ENCODE measurements at places on chromosomes 12 and 14.

- DNase-seq: no peak
Observed at GRCh38 chr12:132686825-132687210, 324 bp downstream of the POLE start.

DNA sequence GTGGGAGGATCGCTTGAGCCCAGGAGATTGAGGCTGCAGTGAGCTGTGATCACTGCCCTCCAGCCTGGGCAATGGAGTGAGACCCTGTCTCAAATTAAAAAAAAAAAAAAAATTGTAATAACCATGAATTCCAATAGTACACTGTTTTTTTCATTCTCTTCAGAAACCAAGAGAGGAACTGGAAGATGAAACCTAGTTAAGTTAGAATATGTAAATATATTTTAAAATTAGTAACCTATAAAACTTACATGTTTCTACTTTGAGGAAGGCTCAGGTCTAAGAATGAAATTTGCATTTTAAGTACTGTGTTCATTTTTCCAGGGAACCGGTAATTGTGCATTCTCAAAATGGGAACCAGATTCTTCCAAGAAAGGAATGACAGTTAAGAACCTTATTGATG is 18.8 kb downstream of the KNTC1 start:
- DNase-seq: no peak

DNA sequence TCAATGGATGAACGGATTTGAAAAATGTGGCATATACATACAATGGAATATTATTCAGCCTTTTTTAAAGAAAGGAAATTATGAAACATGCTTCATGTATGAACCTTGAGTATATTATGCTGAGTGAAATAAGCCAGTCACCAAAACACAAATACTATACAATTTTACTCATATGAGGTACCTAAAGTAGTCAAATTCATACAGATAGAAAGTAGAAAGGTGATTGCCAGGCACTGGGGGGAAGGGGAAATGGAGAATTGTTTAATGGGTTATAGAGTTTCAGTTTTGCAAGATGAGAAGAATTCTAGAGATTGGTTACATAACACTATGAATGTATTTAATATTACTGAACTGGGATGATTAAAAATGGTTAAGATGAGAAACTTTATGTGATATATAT is 171.4 kb downstream of the TMTC3 start:
- DNase-seq: no peak

DNA sequence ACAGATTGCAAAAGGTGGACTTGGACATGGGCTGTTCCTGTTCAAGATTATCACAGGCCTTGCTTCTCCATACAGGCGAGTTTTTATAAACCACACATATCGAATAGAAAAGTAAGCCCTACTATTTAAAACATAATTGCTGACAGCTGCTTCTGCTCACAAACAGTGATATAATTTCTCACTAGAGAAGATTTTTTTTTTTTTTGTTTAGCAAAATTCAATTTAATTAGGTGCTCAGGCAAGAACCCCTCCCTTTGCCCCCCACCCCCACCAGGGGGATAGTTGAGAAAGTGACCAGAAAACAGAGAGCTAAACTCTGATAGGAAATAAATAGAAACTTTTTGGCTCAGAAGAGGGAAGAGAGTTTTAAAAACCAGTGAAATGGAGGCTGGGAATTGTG is 132.8 kb upstream of the CRY1 start:
- DNase-seq: no peak

DNA sequence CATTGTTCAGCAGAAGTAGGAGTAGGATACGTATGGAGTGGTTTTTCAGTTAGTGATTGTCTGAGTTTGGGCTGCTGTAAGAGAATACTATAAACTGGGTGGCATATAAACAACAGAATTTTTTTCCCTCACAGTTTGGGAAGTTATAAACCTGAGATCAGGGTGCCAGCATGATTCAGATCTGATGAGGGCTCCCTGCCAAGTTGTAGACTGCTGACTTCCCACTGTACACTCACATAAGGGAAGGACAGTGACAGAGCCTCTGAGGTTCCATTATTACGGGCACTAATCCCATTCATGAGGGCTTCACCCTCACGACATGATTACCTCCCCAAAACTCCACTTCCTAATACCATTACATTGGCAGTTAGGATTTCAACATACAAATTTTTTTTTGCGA is 50.7 kb downstream of the ACSM4 start:
- DNase-seq: no peak

- no peak for DNase-seq
Observed at GRCh38 chr14:50910495-50911420, 33.5 kb downstream of the PYGL start.

DNA sequence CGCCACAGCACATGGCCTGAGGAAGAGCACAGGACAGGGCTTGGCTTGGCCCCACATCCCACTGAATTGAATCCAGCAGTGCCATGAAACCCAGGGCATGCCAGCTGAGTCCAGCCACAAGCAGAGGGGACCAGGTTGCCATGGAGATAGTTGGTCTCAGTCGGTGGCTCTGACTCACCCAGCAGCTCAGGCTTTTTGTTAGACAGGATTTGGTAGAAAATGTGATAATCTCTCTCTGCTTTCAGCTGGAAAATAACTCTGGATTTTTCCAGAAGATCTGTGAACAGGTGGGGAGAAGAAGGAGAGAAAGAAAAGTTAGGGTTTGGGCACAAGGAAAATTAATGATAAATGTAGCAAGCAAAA is 4.8 kb downstream of the MYH7 start:
- peak; percentile 45 for DNase-seq

DNA sequence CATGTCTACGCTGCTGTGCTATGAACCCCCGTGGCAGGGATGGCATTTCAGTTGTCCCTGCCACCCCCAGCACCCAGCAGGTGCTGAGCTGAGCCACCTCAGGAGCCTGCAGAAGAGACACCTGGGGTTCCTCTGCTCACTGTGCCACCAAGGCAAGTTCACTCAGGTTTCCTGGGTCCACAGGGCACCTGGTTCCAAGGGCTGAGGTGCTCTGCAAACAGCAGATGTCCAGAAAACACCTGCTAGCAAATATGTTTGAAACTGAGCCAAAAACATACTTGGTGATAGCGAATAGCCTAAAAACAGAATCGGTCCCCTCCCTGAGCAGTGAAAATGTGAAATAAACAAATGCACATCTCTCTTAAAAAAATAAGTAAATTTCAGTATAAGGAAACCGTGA is 35.6 kb upstream of the GPR68 start:
- peak; percentile 41 for DNase-seq

- DNase-seq: peak; percentile 91
Observed at GRCh38 chr12:98397323-98398105, 117.9 kb upstream of the TMPO start.

- DNase-seq: no peak
Observed at GRCh38 chr12:124881123-124881522, 17.5 kb upstream of the SCARB1 start.

DNA sequence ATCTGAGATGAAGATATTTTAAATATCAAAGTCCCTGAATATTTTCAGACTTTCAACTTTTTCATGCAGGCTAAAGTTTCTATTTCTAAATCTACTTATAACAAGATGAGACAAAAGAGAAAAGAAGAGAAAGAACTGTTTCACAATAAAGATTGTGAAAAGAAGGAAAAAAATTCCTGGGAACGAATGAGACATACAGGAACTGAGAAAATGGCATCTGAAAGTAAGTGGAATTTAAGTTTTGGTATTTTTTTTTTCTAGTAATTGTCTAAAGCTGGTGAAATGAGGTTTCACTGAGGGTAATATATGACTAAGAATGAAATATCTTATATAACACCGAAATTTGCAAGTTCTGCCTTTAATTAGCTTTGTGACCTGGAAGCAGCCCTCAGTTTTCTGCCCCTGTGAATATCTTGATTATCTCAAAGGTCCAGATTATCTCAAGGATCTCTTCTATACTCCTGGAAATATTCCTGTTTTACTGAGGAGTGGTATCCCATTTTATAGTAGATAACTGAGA is 55.7 kb upstream of the PRPF39 start:
- no peak for DNase-seq

DNA sequence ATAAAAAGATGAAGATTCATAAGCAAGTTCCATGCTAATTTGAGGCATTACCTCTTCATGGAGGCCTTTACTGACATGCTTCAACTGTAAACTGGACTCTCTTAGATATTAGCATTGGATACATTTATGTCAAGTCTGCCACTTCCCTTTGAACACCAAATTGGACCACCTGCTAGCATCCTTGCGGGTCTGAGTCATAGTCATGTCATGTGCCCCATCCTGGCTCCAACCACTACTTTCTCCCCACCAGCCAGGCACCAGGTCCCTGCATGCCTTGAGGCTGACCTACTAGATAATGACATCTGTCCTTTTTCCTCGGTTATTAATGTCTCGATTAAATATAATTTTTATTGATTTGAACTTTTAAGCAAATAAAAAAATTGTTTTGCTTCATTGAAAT is 32.9 kb upstream of the EEA1 start:
- DNase-seq: no peak

GRCh38 chr12:84043355-84043754 is 869.2 kb downstream of the SLC6A15 start:
- DNase-seq: no peak

GRCh38 chr12:20604408-20605067 is 90.6 kb upstream of the SLCO1C1 start:
- no peak for DNase-seq

GRCh38 chr12:26134540-26134939 is 9.7 kb upstream of the BHLHE41 start:
- no peak for DNase-seq

GRCh38 chr14:54509546-54510501 is at the start of gene CGRRF1:
Gene CGRRF1, plus strand, starts transcription at chr14:54509906. Its CDS starts 54 bp downstream, at chr14:54509960.
- DNase-seq: peak; percentile 98

DNA sequence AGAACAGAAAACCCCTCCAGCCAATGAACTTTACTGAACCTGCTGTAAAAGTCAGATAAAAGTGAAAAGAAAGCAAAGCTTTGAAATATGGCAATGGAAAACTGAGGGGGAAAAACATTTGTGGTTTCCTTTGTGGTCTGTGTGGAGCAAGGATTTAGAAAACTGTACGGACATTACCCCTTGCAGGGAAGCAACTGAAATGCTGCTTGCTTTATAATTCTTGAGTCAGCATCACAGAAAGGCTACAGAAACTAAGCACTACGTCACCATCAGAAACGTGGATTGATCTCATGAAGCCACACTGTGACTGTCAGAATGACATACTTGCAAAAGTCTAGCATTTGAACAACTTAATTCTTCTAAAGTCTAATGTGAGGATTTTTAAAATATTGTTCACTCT is 2.4 kb upstream of the KCNC2 start:
- no peak for DNase-seq

DNA sequence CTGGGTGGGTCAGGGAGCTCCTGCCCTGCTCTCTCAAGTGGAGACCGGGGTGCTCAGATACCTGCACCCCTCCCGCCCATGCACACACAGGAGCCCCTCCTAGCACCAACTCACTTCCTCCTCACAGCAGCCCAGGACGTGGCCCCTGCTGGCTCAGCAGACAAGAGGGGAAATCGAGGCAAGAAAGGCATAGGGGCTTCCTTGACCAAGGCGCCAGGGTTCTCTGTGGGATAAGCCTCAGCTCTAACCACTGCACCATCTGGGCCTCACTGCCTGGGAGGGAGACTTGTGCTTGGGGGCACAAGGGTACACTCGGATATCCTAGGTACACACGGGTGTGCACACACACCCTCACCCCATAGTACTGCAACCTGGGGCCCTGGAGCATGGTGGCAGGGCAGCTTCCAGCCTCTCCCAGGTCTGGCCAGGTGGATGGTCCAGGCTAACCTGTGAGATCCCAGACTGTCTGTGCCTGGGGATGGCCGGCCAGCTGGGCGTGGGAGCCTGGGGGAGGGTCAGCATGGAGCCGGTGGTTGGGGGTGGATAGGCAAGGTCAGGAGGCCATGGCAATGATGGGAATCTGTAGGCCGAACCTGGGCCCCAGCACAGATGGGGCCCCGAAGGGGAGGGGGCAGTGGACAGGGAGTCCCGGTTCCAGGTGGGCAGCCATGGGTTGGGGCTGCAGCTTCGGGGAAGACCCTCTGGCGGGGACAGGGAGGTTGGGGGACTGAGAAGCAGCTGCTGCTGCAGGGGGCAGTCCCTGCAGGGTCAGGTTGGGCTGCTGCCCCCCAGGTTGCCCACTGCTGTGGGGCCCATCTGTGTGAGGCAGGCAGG is 312.4 kb downstream of the TMEM121 start:
- DNase-seq: no peak

GRCh38 chr14:69842686-69843420 is 36.4 kb upstream of the SMOC1 start:
- peak; percentile 84 for DNase-seq

GRCh38 chr14:67738740-67739504 is 37.2 kb downstream of the RDH12 start:
- no peak for DNase-seq

DNA sequence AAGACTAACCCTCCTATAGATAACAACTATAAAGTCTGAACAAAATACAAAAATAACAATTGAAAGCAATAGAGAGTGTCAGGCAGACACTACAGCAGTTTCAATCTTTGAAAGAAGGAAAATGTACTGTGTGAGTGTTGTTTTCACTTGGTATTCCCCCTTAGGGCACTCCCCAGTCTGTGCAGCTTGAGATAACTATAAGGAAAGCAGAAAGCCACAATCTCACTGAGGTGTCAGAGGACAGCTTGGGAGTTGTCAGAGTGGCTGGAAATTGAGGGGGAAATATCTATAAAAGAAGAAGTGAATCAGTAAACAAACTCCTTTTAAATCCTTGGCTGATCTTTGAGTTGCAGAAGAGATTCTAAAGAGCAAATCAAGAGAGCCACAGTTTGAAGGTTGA is 364.8 kb downstream of the NELL2 start:
- no peak for DNase-seq

DNA sequence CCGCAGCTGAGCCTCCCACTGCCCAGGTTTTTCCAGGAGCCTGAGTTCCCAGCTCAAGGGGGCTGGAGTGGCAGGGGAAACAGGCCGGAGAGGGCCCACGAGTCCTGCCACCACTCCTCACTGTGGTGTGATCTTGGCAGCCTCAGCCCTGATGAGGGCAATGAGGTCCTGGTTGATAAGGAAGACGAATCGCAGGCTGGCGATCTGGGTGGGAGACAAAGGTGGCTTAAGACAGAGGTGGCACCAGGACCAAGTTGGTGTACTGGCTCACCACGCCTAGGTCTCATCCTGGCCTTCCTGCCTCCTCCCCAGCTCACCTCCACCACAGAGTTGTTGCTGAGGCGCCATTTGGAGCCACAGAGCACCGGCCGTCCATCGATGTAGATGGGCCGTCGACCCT is 9.4 kb downstream of the MCRS1 start:
- DNase-seq: no peak

- no peak for DNase-seq
Observed at GRCh38 chr12:2273288-2273687, 220.5 kb downstream of the CACNA1C start.

DNA sequence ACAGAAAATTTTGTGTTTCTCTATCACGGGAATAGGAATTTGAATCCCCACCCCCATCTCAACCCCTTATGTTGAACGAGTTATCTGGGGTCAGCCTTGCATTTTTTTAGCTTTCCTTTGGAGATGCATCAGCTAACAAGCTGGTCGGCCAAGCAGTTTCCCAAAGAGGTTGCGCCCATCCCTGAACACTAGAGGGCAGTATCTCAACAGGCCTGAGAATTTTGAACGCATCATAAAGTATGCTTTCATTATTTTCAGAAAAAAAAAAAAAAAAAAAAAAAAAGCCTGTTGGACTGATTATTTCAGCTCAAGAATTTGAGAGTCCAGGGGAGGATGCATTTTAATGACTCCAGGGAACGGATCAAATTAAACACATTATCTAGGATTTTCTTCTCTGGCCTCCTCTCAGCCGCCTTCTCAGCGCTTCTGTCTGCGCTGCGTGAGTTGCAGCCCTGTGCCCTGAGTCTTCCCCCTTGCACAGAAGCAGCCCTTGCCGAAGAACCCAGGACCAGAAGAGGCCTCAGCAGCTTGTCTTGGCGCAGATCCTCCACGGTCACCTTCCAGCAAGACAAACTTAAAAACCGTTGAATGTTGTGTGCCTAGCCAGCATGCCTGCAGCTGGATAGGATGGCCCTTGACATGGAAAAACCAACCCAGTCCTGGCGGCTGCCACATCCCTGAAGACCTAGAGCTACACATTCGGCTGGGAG is 76.6 kb upstream of the GZMB start:
- peak; percentile 74 for DNase-seq
